Breast epithelium (tissue), 4 donors: ENCODE measurements at places on chromosomes 1 and 21.

GRCh38 chr1:53069663-53070327, 7.8 kb downstream of the PODN start:
- DNase-seq: no peak

DNA sequence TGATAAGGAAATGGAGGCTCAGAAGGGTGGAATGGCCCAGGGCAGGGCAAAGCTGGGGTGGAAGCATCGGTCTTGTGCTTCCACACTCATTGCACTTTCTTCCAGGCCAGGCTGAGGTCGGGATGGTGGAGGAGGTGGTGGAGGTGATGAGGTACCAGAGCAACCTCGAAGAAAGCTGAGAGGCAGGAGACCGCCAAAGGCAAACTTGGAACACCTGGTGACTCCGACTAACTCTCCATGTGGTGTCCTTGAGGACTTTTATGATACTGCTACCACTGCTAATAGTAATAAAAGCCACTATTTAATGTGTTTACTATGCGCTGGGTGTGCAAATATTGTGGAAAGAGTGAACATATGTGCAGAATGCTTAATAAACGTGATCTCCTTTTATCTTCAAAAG, 16.9 kb upstream of the BTG2 start:
- no peak for DNase-seq

- no peak for DNase-seq
Observed at GRCh38 chr1:175131095-175131494, 61.5 kb downstream of the KIAA0040 start.

GRCh38 chr1:156126630-156127534, 12.4 kb downstream of the LMNA start:
- peak; percentile 68 for DNase-seq

- no peak for DNase-seq
Observed at GRCh38 chr1:9900142-9901043, 9.7 kb downstream of the CTNNBIP1 start.

DNA sequence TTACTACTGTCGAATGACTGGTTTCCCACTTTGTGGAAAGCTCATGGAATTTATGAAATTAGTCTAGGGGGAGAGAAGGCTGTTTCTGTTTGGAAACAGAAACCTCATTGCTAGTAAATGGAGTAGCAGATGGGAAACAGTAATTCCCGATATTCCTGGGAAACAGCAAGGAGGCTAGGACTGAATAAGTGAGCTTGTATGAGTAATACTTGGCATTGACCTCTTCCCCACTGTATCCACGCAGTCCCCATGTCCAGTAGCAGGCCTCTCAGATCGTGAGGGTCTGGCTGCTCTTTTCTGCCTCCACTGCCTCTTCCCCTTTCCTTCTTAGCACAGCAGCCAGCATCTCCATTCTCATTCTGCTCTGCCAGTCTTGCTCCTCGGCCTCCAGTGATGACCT, 75.5 kb downstream of the PRDM2 start:
- no peak for DNase-seq

GRCh38 chr1:234933475-234933874, 195.2 kb downstream of the TOMM20 start:
- no peak for DNase-seq

GRCh38 chr1:33927721-33928120, 63.8 kb downstream of the HMGB4 start:
- no peak for DNase-seq

- no peak for DNase-seq
Observed at GRCh38 chr1:200628223-200628881, 7.8 kb upstream of the KIF14 start.

DNA sequence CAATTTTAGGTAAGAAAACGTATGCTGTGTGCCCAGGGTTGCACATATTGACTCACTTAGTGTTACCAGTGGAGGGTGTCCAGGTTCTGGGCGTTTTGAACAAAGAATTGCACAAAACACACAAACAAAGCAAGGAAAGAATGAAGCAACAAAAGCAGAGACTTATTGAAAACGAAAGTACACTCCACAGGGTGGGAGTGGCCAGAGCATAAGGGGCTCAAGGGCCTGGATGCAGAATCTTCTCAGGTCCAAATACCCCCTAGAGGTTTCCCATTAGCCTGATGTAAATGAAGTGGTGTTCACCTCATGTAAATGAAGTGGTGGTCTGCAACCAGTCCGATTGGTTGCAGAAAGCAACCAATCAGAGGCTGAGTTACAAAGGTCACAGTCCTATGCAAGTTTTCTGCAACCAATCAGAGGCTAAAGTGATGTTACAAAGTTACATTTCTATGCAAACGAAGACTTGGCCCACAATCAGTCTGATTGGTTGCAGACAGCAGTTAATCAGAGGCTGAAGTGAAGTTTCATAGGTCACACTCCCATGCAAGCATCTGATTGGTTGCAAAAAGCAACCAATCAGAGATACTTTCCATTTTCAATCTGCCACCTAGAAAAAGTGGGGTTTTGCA, 228.3 kb downstream of the ST6GALNAC3 start:
- DNase-seq: no peak

- no peak for DNase-seq
Observed at GRCh38 chr1:54360165-54361005, 45.8 kb downstream of the SSBP3 start.

GRCh38 chr1:162016631-162017030, 7.0 kb downstream of the OLFML2B start:
- DNase-seq: no peak

DNA sequence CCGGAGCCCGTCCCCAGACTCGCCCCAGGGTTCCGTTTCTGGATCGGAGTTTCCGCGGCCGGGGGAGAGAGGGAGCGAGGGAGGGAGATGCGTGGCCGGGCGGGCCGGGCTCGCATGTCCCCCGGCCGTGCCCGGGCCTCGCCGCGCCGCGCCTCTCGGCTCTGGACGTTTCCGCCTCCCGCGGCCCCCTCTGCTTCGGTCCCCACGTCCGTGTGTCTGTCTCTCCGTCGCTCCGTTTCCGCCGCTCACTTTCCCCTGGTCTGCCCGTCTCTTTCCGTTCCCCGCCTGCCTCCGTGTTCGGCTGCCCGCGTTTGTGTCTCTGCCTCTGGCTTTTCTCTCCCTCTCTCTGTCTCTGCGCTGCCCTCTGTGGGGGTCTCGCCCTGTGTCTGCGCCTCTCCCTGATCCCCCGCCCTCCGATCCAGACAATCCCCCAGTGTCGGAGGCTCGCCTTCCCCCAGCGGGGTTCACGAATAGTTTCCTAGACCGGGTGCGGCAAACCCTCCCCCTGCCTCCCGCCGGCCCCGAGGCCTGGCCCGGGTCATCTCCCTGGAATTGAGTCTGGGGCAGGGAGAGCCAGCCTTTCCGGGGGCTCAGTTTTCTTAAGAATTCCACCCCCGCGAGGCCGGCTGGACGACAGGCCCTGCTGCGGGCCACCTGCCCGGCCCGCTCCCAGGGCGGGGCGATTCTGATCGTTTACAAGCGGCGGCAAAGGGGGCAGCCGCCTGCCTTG, 735 bp downstream of the NBL1 start:
- DNase-seq: no peak

DNA sequence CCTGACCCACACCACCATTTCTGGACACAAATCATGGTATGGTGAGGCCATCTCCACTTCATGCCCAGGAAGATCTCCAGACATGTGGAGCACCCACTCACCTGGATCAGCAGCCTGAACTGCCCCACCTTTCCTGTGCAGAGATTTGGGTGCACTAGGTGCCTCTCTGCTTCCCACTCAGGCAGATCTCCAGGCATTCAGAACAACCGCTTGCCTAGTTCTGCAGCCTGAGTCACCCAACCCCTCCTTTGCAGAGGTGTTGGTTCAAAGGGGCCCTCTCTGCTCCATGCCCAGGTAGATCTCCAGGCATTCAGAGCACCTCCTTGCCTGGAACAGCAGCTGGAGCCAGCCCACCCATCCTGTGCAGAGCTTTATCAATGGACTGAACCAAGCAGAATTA, 620.8 kb downstream of the LRRIQ3 start:
- no peak for DNase-seq

DNA sequence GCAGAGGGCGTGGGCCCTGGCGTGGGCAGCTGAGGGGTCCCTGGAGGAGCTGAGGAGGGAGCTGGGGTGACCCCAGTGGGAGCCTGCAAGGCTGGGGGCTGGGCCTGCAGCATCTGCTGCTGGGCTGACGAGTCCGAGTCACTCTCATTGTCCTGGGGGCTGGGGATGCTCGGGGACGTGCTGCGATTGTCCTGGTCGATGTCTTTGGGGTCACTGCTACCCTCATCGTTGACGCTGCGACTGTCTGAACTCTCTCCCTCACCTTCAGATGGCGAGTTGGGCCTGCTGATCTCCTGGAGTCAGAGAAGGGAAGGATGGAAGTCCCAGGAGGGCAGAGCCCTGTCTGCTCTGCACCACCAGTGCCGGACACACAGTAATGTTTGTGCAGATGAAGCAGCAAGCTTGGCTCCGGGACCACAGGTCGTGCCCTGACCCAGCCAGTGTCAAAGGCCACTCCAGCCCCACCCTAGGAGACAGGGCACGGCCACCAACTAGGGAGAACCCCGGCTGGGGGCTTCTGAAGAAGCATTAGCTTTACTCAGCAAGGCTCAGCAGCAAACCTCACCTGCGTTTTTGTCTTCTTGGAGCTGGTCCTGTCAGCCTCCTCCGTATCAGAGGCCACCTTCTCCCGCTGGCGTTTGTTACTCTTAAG, 43.4 kb downstream of the SLC45A1 start:
- DNase-seq: no peak

DNA sequence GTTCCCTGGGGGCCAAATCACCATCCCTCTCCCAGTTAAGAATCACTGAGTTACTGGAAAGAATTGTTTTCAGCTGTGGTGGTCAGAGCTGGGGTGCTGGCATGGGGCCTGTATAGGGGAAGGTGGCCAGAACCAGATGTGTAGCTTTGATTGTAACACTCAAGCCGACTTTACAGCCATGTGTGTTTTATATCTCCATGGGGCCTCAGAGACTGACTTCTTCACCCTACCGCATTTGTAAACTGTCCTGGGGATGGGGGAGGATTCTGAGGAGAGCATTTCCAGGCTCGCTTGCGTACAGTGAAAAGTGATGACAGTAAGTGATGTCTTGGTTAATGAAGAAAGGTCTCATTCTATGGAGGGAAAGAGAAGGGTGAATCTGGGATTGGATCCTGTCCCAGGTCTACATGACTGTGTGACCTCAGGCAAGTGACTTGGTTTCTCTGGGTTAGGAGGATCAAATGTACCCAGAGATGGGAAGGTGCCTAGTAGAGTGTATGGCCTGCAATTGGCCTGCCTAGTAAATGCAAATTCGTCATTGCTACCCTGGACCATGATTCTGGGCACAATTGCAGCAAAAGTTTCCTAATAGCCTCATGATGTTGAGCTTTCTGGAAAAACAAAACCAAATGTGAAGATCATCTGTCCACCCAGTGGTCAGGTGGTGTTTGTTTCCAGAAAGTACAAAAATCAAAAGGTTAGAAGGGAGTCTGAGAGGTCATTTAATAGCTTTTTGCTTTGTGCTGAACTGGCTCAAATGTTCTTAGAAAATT, 49.7 kb upstream of the RCC2 start:
- no peak for DNase-seq

DNA sequence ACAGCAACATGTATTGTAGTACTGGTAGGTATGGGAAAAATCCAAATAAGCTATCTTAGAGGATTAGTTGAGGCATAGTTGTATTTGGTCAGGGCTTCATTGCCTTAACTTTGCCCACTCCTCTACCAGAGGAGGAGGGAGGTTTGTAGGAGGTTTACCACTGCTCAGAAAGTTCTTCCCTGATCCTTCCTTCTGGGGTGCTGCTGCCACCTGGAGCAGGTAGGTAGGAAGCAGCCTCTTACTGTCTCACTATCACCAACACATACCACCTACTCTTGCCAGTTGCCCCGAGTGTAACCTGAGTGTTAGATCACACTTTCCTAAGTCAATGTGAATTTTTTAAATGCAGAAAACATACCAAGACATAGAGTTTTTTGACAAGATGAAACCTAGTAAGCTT, 24.1 kb upstream of the ZSWIM5 start:
- DNase-seq: no peak
